ENCODE measurements at places on chromosomes 13 and 19.
A peak's percentile ranks its signal among the peaks of the same experiment; 100 is the strongest.

- DNase-seq: no peak
Measured at GRCh38 chr19:18895038-18895823, 727 bp downstream of the CERS1 start.

- DNase-seq: no peak
Measured at GRCh38 chr13:77489566-77490337, 45.8 kb upstream of the SCEL start.

DNA sequence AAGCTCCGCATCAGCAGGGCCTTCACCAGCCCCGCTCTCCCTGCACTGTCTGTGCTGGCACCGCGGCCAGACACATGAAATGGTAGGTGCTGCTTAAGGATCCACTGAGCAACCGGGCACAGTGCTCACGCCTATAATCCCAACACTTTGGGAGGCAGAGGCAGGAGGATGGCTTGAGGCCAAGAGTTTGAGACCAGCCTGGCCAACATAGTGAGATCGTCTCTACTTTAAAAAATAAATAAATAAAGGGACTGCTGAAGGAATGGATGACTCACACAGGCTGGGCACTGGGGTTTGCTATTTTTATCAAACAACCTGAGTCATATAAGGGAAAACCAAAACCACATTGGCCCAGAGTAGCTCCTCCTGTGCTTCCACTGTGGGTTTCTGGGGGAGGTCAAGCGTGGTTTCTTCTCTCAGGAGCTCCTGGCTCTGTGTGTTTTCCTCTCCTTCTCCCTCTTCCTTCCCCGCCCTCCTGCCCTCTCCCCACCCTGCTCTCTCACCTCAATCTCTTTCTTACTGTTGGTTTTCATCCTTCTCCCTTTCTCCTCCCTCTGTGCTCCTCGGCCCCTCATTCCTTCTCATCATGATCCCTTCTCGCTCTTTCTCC lies 21.3 kb downstream of the VRK3 start:
- DNase-seq: no peak

- DNase-seq: no peak
Measured at GRCh38 chr13:36190771-36191170, 23.6 kb downstream of the SOHLH2 start.

- DNase-seq: no peak
Measured at GRCh38 chr13:21615427-21615826, 11.5 kb upstream of the MICU2 start.

DNA sequence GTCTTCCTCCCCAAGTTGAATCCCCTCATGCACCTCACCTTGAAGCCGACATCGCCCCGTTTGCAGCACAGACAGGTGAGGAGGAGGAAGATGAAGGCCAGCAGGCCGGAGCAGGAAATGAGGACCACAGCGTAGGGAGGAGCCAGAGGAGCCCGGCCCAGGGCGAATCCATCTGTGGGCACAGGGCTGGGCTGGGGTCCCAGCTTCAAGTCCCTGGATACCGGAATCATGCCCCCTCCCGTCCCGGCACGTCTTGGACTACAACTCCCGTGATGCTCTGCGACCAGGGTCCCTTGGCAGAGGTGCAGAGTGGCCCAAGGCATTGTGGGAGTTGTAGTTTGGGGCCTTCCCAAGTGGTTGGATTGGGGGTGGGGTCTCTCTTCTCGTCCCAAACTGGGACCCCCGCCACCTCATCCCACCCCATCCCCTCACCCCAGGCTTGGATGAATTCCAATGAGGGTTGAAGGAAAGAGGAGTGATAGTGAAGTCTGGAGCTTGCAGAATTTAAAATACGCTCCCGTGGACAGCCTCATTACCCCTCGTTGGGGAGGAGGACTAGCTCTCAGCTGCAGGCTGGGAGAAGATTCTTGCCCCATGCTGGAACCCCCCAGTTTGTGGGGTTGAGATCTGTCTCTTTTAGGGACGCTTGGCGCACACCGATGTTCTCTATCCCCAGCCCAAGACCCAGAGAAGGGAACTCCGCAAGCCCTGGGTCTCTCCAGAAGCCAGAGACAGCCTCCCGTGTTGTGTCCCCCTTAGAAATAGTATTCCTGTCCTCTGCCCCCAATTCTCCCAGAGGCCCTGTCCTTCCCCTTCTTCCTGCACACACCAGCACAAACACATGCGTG lies 990 bp downstream of the LMTK3 start:
- DNase-seq: peak; percentile 80

GRCh38 chr13:83919775-83920174 lies 37.5 kb upstream of the SLITRK1 start:
- DNase-seq: no peak

DNA sequence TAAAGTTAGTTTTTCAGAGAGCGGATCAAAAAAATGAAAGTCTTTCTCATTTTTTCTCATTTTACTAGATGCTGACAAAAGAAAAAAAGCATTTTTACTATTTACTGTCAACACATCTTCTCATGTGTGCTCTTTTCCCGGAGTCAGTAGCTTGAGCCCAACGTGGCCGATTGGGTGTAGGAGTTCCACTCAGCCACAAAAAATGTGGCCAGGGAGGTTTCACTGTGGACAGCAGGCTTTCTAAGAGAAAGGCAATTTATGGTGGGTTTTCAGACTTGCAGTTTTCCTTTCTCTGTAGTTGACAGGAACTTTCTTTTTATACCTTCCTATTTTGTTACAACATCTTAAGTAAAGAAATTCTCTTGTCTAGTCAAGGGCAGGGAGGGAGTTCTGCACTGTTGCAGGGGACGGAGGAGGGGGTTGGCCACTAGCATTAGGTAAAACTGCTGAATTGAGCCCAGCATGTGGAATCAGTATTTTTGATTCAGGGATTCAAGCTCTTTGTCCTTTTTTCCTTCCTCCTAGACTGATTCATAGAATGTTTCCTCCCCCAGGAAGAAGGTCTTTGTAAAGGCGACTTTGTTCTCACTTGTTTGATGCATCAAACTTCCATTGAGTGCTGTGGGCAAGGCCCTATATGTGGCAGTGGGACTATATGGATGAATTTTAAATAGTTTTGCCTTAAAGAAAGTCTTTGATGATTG lies 123.1 kb downstream of the B3GLCT start:
- DNase-seq: no peak

DNA sequence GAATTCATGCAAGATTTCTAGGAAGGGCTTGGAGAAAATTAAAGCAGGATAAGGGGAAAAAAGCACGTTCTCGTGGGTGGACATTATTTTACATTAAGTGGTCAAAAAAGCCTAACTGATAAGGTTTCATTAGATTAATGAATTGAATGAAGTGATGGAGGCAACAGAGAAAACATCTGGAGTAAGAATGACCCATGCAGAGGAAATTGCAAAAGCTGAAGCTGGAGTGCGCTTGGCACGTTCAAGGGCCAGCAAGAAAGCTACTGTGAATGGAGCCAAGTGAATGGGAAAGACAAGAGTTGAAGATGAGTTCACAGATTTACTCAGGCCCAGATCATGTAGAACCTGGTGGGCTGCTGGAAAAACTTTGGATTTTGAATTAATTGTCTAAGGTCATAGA lies 777.9 kb downstream of the DACH1 start:
- no peak for DNase-seq

- no peak for DNase-seq
Measured at GRCh38 chr13:80173224-80173623, 167.7 kb downstream of the SPRY2 start.

- DNase-seq: no peak
Measured at GRCh38 chr13:106609116-106609515, 41.2 kb upstream of the ARGLU1 start.

- DNase-seq: no peak
Measured at GRCh38 chr19:29676586-29676985, 11.3 kb downstream of the PLEKHF1 start.

DNA sequence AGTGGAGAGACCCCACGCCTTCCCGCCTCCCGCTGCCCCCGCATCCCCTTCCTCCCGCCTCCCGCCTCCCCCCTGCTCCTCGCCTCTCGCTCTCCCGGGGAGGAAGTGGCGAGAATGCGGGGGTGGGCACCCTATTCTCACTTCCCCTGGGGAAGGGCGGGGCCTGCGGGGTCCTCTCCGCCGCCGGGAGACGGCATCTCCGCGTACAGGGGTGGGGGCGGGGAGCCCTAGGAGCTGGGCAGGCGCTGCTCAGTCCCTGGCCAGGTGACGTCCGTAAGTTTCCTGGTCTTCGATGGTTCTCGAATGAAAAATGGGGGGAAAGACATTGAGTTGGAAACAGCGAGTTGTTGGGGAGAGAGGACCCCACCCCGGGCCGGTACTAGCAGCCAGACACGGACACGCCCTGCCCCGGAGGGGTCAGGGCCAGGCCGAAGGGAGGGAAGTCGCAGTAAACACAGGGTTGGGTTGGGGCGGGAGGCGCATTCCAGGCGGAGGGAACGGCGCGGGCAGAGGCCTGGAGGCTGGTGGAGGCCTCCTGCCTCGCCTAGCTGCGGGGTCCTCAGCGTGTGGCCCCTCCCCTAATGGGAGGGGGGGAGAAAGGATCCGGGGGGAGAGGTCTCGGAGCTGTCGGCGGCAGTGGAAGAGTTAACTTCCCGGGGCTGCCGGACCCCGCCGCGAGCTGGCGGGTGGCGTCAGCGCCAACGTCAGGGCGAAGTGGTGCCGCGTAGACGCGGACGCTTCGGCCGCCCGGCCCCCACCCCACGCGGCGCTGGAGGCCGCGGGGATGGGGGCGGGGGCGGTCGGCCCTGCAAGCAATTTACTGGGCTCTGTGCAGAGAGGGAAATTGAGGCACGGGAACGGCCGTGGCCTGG lies 10.4 kb upstream of the JUND start:
- peak; percentile 87 for DNase-seq

DNA sequence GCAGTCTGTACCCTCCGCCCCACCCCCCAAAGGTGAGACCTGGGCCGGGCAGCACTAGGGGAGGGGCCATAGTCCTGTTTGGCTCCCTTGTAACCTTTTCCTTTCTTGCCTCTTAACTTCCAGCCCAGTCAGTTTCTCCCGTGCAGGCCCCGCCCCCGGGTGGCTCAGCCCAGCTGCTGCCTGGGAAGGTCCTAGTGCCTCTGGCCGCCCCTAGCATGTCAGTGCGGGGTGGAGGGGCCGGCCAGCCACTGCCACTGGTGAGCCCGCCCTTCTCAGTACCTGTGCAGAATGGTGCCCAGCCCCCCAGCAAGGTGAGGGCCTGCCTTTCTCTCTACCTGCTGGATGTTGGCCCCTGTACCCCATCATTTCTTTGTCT lies 10.5 kb upstream of the PRR19 start:
- no peak for DNase-seq

DNA sequence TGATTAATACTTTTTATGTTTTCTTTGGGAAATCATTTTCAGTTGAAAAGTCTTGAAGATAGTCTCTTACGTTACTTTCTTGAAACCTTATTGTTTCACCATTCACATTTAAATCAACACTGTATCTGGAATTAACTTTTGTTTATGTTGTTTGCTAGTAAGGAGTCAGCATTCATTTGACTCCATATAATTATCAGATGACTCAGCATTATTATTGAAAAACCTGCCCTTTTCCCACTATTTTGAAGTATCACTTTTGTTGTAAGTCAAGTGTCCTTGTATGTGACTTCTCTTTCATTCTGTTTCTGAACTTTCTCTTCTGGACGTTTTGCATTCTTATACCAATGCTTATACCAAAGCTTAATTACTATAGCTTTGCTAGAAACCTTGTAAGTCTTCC lies 186.1 kb upstream of the KLF12 start:
- DNase-seq: no peak

DNA sequence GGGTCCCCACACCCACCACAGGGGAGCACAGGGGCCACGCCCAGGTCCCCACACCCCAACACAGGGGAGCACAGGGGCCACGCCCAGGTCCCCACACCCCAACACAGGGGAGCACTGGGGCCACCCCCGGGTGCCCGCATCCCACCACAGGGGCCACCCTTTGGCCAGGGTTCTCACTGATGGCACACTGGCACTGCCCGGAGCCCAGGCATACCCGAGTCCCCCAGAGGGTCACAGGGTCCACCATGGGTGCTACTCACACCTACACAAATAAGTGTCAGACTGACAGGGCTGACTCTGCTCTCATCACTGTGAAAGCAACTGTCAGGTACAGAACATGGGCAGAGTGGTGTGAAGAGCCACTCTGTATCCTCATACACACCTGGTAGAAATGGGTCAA lies 98.8 kb downstream of the TUBGCP3 start:
- DNase-seq: no peak

- no peak for DNase-seq
Measured at GRCh38 chr13:20461860-20462532, 63.7 kb downstream of the CRYL1 start.

GRCh38 chr13:75910591-75910990 lies 274.5 kb downstream of the LMO7 start:
- no peak for DNase-seq

DNA sequence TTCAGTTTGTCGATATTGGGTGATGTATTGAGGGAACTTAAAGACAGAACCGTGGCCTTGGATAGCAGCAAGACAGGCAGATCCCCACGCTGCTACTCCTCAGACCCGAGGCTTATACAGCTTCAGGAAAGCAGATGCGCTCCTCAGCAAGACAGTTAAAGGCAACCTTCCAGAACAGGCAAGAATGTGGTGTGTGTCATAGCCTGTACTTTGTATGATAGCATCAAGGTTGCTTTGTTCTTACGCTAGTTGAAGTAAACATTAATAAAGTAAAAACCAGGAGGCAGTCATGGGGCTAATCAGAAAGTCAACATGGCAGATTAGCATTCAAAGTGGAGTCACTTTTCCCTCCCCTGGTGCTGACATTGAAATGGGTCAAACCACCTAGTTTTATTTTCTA lies 473.2 kb downstream of the DCT start:
- DNase-seq: no peak

- peak; percentile 59 for DNase-seq
Measured at GRCh38 chr19:6730153-6730804, 7.1 kb downstream of the GPR108 start.

DNA sequence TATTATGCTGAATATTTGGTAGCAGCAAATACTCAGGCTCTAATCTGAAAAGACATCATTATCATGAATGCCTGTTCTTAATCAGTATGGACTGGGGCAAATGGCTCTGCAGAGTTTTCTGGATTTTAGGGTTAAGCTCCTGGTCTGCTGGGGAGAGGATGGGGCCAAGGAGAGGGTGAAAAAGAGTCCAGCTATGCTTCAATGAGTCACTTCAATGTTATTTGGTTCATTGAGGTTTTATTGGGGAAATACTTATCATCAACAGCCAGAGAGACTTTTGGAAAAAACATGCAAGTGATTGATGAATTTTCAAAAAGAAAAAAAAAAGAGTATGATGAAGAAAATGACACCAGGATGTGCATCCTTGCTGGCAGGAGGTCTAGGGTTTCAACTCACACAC lies 278.3 kb downstream of the UQCRFS1 start:
- DNase-seq: no peak

DNA sequence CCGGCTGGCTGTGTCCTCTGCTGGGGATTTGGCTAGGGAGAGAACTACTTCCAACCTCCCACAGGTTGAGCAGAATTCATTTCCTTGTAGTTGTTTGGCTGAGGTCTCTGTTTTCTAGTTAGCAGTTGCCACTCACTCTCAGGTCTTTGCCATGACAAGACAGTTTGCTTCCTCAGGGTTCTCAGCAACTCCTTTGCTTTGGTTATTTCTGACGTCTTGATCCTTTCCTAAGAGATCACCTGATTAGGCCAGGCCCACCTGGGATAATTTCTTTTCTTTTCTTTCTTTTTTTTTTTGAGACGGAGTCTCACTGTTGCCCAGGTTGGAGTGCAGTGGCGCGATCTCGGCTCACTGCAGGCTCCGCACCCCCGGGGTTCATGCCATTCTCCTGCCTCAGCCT lies 9.4 kb upstream of the CACNG8 start:
- no peak for DNase-seq

GRCh38 chr13:99501848-99502301 lies 603 bp downstream of the TM9SF2 start:
- peak; percentile 43 for DNase-seq
